ENCODE measurements at places on chromosomes 1 and 21. TPM values are rescaled to one million over a fixed set of nuclear protein-coding genes. Genes with fewer than 3 reads are reported as not detected.

DNA sequence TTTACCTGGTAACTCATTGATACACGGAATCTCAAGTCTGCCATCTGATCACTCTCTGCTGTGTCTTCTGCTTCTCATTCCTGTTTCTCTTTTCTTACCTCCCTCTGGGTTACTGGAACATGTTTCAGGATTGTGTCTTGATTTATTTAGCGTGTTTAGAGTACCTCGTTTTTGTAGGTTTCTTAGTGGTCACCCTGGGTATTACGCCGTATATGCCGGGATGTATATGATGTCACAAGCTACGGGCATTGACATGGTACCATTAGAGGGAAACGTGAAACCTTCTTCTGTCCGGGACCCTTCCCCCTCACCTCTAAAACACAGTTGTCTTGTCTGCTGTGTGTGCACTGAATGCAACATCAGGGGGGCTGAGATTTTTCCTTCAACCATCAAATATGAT lies 2.8 kb downstream of the ACTRT2 start:
- no peak for DNase-seq

DNA sequence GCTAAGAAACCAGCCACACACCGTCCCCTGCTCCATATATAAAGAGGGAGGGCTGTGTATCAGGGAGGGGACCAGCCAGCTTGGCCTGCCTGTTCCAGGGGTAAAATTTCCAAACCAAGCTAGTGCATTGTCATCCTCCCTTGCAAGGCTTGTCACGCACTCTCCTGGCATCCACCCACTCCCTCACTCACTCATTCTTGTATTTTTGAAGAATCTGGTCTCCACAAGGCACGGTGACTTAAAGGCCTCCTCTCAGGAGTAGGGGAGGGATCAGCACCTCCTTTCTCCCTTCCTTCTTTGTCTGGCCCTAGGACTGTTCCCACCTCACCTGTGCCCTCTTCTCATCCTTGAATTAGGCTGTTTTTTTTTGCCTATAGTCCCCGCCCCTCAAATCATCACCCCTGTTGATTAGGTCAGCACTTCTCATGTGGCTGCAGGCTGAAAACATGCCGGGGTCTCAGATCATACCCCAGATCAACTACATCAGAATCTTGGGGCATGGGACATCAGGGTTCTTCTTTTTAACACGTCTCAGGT lies 5.0 kb downstream of the ABCA4 start:
- DNase-seq, result no peak

DNA sequence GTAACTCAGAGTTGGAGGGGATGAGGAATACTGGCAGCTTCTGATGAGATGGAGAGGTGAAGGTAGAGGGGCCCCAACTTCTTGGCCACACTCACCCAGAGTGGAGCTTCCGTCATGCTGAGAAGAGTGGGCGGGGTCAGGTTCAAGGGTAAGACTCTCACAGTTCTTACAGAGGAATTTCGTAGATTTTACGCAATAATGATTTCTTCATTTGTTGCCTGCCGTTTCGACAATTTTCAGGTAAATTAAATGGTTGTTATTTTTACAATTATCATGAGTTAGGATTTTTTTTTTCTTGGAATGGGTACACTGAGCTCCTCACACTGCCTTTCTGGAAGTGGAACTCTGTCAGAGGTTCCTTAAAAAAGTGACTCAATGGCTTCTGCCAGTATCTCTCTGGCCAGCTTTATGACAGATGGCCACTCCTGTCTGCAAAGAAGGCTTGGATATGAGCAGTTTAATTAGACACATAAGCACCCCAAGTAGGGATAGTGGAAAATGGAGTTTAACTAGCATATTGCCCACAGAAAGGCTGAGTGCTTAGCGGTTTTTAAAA lies 13.8 kb upstream of the NLRP3 start:
- DNase-seq, result no peak

DNA sequence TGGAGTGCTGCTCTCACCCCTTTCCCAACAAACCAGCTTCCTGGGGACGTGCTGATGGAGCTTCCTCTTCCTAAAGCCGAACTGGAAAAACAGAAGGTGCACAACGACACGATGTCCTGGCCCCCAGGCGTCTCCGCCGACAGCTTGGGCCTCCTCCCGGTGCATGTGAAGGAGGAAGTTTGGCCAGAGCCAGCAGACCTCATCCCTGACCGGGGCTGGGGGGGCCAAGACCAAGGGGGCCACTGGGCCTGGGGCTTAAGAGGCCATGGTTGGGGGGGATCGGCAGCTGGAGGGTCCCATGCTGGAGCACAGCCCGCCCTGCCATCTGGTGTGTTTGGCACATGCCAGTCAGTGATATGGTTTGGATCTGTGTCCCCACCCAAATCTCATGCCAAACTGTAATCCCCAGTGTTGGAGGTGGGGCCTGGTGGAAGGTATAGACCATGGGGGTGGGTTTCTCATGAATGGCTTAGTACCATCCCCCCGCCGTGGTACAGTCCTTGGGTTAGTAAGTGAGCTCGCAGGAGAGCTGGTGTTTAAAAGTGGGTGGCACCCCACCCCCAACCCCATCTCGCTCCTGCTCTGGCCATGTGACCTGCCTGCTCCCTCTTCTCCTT lies 6.4 kb downstream of the HES4 start:
- no peak for DNase-seq

DNA sequence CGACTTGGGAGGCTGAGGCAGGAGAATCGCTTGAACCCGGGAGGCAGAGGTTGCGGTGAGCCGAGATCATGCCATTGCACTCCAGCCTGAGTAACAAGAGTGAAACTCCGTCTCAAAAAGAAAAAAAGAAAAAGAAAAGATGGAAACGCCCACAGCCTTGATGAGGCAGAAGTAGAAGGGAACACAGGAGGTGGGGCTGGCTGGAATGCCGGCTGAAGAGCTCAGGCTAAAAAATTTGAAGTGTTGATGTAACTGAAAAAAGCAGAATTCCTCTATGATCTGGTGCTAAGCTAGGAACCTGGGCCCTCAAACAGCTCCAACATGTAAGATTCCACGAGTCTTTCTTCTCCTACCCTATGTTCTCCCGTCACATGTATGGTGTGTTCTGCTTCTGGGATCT lies 53.6 kb downstream of the SLC66A1 start:
- no peak for DNase-seq

GRCh38 chr1:12649971-12650421 lies 6.1 kb downstream of the AADACL4 start:
- no peak for DNase-seq

DNA sequence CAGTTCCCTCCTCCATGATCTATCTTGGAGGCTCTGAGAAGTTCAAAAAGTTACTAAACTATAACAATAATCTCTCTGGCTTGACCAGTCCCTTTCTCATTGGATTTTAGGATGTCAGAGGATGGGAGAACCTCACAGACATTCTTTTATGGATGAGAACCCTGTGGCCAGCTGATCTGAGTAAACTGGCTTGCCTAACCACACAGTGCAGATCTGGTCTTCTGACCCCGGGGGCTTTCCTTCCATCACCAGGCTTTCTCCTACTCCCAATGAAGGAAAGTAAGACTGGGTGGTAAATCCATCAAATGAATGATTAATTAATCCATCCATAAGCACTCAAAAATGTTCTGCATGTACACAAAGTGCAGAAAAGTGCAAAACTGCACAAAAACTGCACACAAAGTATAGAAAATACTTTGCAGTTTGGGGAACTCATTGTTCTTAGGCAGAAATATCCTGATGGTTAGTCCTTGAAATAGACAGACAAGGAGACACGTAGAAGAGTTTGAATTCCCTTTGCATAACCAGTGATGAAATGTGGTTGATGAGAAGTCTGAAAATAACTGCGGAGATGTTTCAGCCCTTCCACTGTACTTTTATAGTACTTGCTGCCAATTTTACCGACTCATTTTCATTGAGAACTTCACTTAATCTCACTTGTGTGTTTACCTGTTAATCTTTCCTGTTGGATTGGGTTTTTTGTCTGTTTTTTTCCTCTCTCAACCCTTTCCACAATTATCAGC lies 2.5 kb upstream of the F3 start:
- no peak for DNase-seq

- peak; percentile 79 for DNase-seq
Observed at GRCh38 chr1:108016451-108016920, 51.5 kb upstream of the VAV3 start.

DNA sequence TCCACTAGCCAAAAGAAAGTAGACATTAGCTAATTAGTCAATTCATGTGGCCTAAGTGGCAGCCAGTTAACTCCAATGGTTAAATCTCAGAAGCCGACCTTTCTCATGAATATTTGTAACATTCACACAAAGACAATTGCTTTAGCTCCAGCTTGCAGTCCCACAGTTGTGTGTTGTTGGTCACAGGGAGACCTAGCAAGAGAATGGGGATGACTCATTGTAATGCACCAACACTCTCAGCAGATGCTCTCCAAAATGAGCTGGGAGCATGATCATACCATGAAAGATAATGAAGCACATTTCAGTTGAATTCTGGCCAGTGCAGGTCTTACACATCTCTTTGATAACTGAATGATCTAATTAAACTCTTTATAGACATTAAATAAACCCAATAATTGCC lies 160.4 kb downstream of the HLX start:
- DNase-seq, result no peak

DNA sequence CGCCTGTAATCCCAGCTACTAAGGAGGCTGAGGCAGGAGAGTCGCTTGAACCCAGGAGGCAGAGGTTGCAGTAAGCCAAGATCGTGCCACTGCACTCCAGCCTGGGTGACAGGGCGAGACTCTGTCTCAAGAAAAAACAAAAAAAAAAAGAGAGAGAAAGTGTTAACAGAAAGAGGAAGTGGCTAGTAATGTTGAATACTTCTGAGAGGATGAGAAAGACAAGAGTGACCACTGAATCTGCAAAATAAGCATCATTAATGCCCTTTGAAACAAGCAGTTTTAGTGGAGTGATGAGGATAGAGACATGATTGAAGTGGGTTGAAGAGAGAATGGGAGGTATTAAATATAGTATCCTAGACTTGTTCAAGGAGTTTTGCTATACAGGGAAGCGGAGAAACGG lies 11.7 kb downstream of the MPZ start:
- DNase-seq, result no peak

- peak; percentile 55 for DNase-seq
Observed at GRCh38 chr1:242128951-242129502, 130.1 kb upstream of the MAP1LC3C start.

- no peak for DNase-seq
Observed at GRCh38 chr1:10789047-10789791, 7.2 kb downstream of the CASZ1 start.

DNA sequence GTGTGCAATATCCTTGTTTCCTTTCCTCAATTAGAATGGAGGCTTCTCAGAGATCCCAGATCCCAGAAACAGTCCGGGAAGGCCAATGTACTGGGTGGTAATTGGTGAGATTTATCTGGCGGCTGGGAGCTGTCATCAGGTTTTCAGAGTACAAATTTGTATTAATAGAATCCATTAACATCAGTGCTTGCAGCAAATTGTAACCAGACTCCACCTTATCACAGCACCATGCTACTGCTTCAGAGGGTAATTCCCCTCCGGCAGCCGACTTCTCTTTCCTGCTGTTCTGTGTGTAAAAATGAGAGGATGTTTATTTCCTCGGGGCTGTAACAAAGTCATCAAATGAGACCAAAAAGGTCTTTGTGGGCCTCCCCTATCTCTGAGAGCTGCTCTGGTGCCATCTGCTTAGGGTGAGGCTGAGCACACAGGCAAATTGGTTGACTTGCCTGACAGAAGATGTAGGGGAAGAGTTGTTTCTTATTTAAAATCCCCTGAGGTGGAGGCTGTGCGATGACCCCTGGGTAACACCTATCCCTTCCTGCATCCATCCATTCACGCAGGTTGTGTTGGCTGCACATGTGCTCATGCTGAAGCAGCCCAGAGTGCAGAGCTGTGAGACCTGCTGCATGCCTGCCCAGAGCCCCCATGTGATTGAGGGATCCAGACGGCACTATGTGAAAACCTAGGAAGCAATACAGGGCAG lies 19.2 kb downstream of the NFASC start:
- no peak for DNase-seq

- no peak for DNase-seq
Observed at GRCh38 chr1:173771560-173771959, 52.9 kb upstream of the DARS2 start.

GRCh38 chr1:5478156-5478695 lies 514.0 kb downstream of the NPHP4 start:
- no peak for DNase-seq

- DNase-seq, result peak; percentile 0
Observed at GRCh38 chr21:45004481-45005247, 64.8 kb downstream of the SLX9 start.

DNA sequence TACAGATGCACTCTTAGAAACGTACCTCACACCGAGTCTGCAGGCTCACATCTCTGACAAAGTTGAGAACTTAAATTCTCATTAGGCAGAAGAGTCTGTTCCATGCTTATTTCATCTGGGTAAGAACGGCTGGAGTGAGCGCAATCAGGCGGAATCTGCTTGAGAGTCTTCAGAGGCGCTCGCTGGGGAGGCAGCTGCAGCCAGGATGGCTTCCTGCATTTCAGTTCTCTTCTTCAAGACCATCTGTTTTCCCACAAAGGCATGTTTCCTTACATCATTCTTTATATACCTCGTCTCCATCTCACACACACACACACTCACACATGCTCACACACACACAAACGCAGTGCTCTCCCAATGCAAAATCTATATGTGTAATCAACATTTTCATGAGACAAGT lies 497.1 kb downstream of the AJAP1 start:
- no peak for DNase-seq

DNA sequence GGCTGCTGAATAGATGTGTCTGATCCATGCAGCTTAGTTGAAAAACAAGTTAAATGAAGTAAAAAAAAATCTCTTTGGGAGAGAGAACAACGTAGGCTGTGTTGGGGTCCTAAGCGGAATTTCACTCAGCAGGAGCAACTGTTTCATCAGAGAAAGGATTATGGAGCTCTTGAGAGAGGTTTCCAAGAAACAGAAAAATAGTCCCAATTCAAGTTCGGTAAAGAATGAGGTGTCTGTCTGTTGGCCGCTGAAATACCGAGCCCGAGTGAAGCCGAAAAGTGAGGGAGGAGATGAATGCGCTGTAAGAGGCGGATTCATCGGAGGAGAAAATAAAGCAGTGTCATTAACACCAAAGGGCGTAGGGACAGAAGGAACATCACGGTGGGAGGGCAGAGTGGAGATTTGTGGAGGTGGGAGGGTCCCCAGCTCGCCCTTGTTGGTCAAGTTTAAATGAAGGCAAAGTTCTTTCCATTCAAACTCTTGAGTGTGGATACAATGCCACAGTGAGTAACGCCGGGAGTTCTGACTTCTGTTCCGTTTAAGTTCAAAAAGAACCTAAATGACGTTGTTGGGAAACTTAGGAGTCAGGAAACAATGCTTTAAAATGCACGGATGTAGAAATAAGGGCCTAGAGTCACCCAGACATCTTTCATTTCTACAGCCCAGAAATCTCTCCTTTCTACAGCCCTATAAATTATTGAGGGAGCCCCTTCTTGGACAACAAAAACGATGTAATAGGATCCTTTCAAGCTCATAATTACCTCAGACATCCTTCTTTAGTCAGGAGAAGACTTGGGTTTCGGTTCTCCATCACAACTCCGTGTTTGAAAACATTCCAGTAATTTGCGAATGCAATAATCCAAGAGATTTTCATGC lies 15.6 kb upstream of the SLC45A1 start:
- DNase-seq, result no peak

CD247 gene
- not detected for total RNA-seq

SLC30A10 gene
- total RNA-seq, result 2.1 TPM

SYT6 gene
- not detected for total RNA-seq

HTR6 gene
- total RNA-seq, result not detected

SFT2D2 gene
- 11.1 TPM for total RNA-seq

SPATA17 gene
- total RNA-seq, result 3.4 TPM

LRRC53 gene
- not detected for total RNA-seq
